NCI-H2081 treated with DMSO at 0.1 percent for 48 hours (cell line): ENCODE measurements at places on chromosomes 1 and 21.

DNA sequence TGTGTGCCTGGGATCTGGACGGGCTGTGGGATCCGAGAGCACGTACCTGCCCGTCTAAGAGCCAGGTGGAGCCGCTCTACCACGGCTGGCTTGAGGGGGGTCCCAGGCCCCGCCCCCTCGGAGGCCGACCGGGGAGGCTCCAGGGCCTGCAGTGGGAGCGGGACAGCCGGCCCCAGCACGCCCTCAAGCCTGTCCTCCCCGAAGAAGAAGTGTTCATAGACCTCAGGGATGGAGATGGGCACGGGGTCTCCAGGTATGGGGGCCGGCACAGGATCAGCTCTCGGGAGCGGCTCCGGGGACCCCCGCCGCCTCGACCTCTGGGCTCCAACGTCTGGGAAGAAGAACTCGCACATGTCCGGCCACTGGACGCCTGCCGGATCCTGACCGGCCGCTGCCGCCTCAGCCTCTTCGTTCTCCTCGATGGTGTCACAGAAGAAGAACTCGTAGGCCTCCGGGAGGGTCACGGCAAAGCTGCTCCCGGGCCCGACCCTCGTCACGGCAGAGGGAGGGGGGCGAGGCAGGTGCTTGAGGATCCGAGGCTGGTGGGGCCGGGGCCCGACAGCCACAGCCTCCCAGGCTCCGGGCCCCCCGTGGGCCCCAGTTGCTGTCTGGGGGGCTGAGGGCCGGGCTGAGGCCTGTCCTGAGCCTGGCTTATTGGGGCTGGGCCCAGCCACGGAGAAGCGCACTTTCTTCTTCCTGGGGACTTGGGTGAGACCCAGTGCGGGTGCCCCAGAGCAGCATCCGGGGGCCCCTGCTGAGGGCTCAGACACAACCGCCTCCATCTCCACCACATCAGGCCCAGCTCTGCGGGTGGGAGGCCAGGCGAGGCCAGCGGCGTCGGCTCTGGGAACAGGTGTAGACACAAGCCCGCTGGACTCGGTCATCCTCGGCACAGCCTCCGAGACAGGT is 2.8 kb downstream of the PERM1 start:
- DNase-seq = no peak

DNA sequence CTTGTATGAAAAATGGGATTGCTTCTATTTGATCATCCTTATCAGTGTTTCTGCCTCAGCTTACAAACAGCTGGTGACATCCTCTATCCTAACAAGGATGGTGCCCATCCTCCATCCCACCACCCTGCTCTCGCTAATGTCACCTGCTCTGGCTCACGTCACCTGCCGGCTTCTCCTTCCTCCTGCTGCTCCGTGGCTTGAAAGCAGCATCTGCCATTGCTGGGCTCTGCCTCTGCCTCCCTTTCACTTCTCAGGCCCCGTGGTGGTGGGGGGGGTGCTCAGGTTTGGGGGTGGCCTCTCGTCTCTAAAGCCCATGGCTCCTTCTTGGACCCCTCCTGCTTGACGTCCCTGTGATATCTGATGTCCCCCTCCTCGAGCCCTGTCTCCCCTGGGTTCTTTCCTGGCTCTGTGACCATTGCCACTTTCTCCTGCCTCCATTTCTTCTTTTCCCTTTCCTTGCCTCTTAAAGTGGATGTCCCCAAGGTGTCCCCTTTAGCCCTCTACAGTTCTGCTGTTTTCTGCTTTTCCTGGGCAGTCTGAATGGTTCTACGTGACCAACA is 135.5 kb upstream of the ERRFI1 start:
- no peak for DNase-seq

GRCh38 chr1:166676981-166677380 is 162.3 kb upstream of the POGK start:
- DNase-seq = no peak

DNA sequence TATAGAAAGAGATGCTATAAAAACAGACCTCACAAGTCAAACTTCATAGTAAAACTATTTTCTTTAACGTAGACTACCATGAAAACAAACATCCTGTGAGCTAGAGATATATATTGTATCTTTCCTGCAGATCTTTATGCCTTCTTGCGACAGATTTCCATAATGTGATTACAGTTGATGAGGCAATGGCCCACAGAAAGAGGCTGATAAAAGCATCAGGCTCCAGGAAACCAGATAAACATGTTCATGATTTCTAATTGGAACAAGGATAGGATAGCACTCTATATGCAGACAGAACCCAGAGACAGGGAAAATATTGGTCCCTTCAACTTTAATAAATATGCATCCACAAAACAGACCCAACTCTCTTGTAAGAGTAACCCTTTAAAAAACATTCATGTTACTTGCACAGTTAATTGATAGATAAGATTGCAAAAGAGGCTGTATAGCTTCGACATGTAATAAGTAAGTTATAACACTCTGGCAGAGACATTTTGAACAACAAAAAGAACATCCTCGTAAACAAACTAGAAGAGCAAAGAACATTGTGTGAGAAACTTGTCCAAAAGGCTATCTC is 329.4 kb downstream of the AGBL4 start:
- no peak for DNase-seq

DNA sequence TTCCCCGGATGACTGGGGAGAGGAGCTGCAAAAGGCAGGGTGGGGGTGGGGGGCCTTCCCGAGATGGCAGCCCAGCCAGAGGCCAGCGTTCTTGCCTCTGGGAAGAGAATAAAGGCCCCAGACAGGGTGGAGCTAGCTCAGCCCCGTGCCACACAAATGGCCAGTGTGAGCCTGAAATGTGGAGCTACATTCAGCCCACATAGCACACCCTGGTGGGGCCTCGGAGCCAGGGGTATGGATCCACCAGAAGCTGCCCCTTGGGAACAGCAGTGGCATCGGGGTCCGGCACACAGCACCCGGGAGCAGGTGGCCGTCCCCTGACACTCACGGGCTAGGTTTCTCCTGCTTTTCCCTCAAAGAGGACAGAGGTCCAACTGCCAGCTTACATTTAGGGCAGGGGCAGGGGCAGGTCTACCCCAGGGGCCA is 93.9 kb downstream of the PDE9A start:
- DNase-seq = no peak

GRCh38 chr21:45427331-45428271 is 22.6 kb downstream of the COL18A1 start:
- no peak for DNase-seq

DNA sequence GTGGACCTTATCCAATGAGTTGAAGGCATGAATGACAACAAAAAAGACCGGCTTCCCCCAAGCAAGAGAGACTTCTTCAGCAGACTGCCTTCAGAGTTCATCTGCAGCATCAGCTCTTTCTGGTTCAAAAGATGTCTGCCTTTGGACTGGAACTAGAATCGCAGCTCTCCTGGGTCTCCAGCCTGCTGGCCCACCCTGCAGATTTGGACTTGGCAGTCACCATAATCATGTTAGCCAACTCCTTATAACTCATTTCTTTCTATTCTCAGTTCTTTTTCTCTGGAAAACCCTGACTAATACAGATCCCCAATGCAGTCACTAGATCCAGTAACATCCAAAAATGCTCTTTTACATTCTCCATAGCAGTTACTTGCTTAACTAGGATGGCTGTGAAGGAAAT is 89.2 kb upstream of the MARK1 start:
- no peak for DNase-seq

- DNase-seq = no peak
Measured at GRCh38 chr1:229238674-229239415, 32.1 kb upstream of the RAB4A start.

GRCh38 chr1:169115891-169116585 is 9.5 kb downstream of the ATP1B1 start:
- no peak for DNase-seq

DNA sequence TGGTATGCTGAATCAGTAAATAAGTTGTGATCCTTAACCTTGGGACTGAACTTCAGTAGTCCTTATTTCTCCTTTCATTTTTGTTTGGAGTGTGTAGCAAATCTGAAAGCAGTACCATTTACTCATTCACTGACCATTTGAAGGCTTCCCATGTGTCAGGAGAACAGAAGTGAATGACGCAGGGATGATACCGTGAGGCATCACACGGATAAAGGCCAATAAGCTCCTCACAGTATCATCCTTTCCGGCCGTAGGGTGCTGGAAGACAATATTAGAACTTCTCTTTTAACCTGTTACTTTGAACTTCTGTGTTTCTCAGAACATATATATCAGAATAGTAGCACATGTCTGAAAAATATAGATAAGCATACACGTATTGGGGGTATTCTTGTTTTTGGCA is 21.3 kb downstream of the BACH1 start:
- DNase-seq = no peak

DNA sequence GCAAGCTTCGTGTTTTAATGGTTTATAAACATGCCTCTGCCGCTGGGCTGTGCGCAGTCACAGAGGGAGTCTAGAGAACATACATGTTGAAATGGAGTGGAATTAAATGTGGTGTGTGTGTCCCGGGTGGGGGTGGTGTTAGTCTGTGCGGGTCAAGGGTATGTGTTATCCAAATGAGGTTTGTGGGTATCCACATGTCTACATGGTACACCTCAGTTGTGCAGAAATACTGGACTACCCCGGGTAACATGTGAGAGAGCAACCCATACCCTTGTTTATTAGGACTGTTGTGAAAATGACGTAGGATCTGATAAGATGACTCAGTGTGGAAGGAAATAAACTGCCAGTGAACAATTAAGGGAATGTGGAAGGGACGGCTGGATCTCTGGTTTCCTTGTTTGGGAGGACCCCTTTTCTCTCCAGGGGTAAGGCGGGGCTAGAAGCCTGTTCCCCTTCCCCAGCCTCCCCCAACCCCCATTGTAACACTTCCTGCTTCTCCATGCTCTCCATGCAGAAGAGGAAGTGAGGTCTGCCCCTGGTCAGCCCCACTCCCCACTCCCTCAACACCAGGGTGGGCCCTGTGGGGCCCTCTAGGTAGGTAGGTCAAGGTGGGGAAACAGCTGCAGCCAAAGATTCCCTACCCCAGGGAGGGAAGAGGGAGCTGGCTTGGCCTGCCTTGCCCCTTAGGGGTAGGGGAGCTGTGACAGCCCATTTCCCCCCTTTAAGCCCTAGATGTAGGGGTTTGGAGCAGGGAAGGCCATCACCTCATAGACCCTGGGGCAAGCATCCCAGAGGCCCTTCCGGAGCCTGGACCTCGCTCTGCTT is 690 bp downstream of the EPS8L3 start:
- DNase-seq = no peak

DNA sequence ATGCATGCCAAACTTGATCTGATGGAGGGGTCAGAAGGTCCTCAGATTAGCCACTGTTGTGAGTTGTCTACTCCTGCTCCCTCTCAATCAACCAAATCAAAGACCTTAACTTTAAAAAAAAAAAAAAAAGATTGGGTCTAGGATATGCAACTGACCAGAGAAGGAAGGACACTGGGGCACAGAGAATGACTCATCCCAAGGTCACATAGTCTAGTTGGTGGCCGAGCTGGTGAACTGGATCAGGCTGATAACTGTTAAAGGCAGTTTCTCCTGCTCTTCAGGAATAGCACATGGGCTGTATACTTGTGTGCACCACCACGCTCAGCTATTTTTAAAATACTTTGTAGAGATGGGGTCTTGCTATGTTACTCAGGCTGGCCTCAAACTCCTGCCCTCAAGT is 14.8 kb upstream of the S100A7 start:
- no peak for DNase-seq

DNA sequence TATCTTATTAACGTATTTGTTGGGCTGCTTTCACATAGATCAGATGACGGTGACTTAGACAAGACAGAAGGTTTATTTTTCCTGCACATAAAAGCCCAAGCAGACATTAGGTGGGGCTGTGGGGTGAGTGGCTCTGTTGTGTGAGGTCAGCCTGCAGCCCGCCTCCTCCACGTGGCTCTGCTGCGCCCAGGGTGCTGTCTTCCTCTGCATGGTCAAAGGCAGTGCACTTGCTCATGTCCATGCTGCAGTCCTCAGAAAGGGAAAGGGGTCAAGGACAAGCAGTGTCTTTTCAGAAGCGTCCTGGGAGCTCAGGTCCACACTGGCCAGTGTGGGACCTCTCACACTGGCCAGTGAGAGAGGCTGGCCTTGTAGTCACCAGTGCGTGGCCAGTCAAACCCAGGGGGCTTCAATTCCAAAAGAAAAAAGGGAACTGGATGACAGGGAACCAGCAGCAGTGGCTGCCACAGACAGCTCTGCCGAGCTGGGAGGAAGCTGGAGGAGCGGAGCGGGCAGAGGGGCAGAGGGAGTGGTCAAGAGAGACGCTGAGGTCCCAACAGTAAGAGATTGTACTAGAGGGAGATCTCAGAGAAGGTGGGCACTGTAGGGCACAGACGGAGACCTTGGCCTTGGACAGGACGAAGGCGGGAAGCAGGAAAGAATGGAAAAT is 35.9 kb upstream of the SLC45A1 start:
- no peak for DNase-seq

- no peak for DNase-seq
Measured at GRCh38 chr1:155177192-155177917, 3.7 kb downstream of the TRIM46 start.

DNA sequence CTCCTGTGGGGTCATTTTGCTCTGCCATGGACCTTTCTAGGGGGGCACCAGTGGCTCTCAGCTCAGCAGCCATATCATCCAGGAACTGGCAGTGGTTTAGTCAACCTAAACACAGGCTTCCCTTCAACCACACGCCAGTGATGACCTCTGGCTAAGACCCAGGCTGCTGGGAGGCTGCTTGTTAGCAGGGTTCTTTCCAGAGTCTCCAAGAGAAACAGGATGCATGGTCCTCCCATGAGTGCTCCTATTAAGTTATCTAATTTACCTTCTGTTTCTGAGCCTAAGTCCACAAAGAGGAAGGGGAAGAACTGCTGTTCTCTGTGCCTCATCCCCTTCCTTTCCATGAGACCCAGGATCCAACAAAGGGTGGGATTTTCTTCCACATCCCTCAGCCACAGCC is 137.3 kb upstream of the PLXNA2 start:
- no peak for DNase-seq

GRCh38 chr1:156376146-156376545 is 7.1 kb downstream of the RHBG start:
- DNase-seq = no peak
